ENCODE measurements at places on chromosomes 13 and 19.

GRCh38 chr13:29835280-29836061 is 14.9 kb downstream of the UBL3 start:
- DNase-seq, result no peak

DNA sequence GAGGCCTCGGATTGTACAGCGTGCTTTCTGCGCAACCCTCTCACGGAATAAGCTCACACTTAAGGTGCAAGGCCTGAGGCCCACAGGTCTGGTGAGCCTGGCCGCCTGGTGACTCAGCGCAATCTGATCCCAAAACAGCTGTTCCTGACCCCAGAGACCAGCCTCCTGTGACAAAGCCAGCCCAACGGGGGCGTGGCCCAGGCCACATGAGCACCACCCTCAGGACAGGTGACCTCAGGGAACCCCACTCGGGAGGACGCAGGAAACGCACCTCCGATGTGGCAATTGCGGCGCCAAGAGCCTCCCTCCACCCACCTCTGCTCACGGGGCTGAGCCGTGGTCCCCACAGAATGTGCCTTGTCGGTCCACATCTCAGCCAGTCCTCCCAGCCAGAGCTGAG is 26.4 kb downstream of the GRTP1 start:
- peak; percentile 77 for DNase-seq

DNA sequence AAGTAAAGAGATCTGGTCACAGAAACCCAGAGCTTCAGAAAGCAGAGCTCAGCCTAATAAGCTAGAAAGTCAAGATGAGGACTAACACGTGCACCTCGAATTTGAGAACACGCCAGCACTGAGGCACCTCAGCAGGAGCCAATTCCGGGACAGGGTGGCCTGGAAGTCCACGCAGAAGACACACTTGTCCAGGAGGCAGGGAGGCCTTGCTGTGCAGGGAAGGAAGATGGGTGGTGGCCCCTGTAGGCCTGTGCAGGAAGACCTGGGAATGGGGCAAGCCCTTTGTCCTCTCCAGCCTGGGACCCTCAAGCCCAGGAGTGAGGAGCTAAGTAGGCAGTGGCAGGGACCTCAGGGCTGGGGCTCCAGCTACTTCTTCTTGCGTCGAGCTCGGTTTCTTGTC is 16.3 kb upstream of the VSTM2B start:
- DNase-seq, result no peak

GRCh38 chr19:4851551-4852290 is 15.7 kb downstream of the PLIN3 start:
- peak; percentile 97 for DNase-seq

DNA sequence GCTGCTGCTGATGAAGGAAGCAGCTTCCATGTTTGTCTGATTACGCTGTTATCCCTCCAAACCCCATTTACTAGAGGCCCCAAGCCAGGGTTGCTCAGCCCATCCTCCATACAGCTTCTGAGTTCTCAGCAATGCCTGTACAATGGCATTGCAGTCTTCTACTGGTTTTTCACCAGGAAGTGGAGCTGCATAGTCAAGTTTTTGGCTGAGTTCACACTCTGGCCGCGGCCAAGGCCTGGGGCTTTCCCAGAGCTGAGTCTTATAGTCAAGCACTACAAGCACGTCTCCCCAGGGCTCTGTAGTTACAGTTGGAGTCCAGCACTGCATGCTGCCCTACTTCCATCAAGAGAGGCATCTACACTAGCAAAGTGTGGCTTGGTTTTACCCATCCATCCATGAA is 182.5 kb downstream of the POU4F1 start:
- DNase-seq, result no peak

- no peak for DNase-seq
Observed at GRCh38 chr13:46389457-46390451, 2.7 kb upstream of the RUBCNL start.

GRCh38 chr19:44907613-44908012 is 2.0 kb downstream of the APOE start:
- DNase-seq, result peak; percentile 17

- DNase-seq, result no peak
Observed at GRCh38 chr13:87403748-87404432, 267.3 kb upstream of the SLITRK5 start.

All from H7 (cell line).